ENCODE measurements at places on chromosomes 5 and 9.

DNA sequence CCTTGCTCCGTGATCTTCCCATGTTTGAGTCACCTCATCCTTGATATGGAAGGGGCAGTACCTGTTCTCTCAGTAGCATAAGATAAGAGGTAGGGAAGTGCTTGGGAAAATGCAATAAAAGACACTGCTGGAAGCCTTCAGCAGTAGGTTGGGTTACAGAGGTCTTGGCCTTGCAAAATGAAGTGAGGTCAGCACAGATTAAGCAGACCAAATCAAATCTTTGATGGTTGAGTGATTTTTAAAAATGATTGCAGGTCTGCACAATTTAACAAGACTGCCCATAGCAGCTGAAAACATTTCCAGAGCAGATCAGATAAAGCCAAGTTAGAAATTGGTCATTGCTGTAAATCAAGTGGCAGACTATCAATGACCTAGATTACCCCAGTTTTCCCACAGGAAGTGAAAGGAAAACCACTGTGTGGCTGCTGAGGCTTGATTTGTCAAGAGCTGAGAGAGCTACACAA, 32.9 kb downstream of the PALM2AKAP2 start:
- H3K4me3 ChIP-seq, result no peak overlapping the region
- peaks cover 5% of the 10 kb centered on the region for H3K36me3 ChIP-seq
- no peaks in the 10 kb centered on the region for H3K27me3 ChIP-seq
- H3K4me1 ChIP-seq, result peaks cover 12% of the 10 kb centered on the region
- peak; percentile 46 for DNase-seq

GRCh38 chr5:120873083-120873482, 409.0 kb downstream of the PRR16 start:
- no peak overlapping the region for H3K27ac ChIP-seq
- H3K4me3 ChIP-seq, result no peak overlapping the region
- H3K4me1 ChIP-seq, result no peaks in the 10 kb centered on the region

- H3K4me3 ChIP-seq, result peak overlapping the region; percentile 13
- no peak for DNase-seq
- no peaks in the 10 kb centered on the region for H3K36me3 ChIP-seq
- H3K27ac ChIP-seq, result no peak overlapping the region
- peaks cover 2% of the 10 kb centered on the region for H3K4me1 ChIP-seq
Measured at GRCh38 chr5:39521940-39522590, 97.3 kb upstream of the DAB2 start.

DNA sequence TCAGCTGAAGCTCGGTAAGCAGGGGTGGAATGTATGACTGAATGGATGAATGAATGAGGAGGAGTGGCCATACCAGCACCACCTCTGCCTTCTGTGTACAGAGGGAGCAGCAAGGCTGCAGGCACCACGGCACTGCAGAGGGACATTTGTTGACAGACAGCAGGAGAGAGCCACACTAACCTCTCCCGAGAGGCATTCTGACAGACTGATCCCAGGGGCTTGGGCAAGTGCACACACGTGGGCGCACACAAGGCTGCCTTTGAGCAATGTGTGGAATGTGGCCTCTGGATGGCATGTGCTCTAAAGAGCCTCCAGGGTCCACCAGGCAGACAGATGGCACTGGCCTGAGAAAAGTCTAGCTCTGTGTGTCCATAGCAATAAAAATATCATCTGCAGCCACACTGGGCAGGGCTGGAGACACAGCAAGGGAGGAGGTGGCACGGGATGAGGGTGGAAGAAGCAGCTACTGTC, 111.8 kb downstream of the ACTL7B start:
- peaks cover 8% of the 10 kb centered on the region for H3K4me1 ChIP-seq
- DNase-seq, result no peak
- no peaks in the 10 kb centered on the region for H3K36me3 ChIP-seq
- H3K4me3 ChIP-seq, result no peak overlapping the region
